HCT116 (cell line): ENCODE measurements at places on chromosomes 11 and 22. TPM values are rescaled to one million over a fixed set of nuclear protein-coding genes. Genes with fewer than 3 reads are reported as not detected.

DNA sequence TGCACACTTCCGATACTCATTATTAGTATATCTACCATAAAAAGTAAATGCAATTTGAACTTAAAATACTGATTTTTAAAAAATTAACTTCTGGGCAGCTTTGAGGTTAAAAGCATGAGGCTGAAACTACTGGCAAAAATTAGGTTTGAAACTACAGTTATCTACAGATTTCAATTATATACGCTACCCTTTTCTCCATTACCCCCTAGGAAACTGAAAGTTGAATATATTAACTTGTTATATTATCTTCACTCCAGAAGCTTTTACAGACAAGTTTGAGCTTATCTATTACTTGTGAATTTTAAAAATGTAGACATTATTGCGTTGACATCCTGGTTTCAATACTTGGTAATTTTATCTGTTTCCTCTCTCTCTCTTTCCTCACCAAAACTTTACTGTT is 96.7 kb upstream of the DDI1 start:
- no peaks in the 10 kb centered on the region for H3K4me1 ChIP-seq
- no peaks in the 10 kb centered on the region for H3K36me3 ChIP-seq
- H3K4me3 ChIP-seq: no peak overlapping the region
- no peaks in the 10 kb centered on the region for H3K27me3 ChIP-seq
- no peak overlapping the region for H3K27ac ChIP-seq

- no peak for DNase-seq
- no peak overlapping the region for H3K4me3 ChIP-seq
- H3K27me3 ChIP-seq: no peaks in the 10 kb centered on the region
- H3K36me3 ChIP-seq: no peaks in the 10 kb centered on the region
These were observed 28.6 kb downstream of the ADAMTS15 start for GRCh38 chr11:130476922-130477491.

GRCh38 chr22:29947410-29948384 is 64.7 kb downstream of the MTMR3 start:
- H3K27ac ChIP-seq: no peak overlapping the region
- H3K4me1 ChIP-seq: peaks cover 9% of the 10 kb centered on the region
- H3K4me3 ChIP-seq: no peak overlapping the region

GRCh38 chr22:23088199-23088604 is 17.9 kb downstream of the GNAZ start:
- H3K27ac ChIP-seq: peak overlapping the region; percentile 43; the same call in 1 of the 2 replicates
- no peaks in the 10 kb centered on the region for H3K27me3 ChIP-seq
- H3K4me3 ChIP-seq: no peak overlapping the region
- H3K4me1 ChIP-seq: peaks cover 17% of the 10 kb centered on the region

GRCh38 chr22:30254314-30254713 is 7.8 kb upstream of the LIF start:
- no peak for DNase-seq
- peaks cover 14% of the 10 kb centered on the region; the same call in 1 of the 2 replicates for H3K36me3 ChIP-seq
- H3K27ac ChIP-seq: peak overlapping the region; percentile 90
- peak overlapping the region; percentile 73 for H3K4me3 ChIP-seq

- H3K27me3 ChIP-seq: no peaks in the 10 kb centered on the region
- no peaks in the 10 kb centered on the region for H3K4me1 ChIP-seq
- H3K4me3 ChIP-seq: no peak overlapping the region
- H3K36me3 ChIP-seq: no peaks in the 10 kb centered on the region
These were observed 50.2 kb downstream of the GRM5 start for GRCh38 chr11:89015614-89016013.

DNA sequence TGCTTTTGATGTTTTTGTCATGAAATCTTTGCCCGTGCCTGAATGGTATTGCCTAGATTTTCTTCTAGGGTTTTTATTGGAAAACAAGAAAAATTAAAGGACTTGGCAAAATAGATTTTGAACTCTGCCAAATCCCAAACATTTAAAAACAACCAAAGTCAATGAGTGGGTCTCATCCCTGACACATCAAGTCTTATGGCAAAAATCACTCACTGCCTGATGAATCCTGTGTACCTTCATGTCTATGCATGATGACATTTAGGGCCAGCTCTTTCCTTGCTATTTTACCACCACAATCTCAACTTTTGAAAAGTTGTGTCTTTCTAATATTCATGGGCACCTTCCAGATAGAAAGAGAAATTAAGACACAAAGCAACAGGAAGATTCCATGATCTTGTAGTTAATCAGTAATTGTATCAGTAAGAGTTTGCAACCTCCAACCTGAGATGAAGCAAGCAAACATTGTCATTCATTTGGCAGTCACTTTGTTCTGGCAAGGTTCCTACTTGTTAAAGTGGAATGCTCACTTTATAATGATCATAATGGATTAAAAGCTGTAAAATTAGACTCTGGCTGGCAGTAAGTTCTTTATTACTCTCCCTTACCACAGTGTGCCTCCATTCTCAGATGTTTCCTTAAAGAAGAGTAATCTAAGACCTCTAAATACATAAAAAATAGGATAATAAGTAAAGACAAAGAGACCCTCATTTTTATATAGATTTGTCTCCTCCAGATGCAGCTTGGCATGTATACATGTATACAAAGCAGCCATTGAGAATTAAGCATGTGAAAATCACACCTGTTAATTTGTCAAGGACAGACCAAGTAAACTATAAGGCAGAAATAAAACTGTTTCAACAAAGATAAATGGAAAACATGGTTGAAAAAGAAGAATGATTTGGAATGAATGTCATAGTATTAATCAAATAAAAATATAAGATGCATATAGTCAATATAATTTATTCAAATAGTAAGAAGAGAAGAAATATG is 51.6 kb downstream of the ETS1 start:
- no peak overlapping the region for H3K27ac ChIP-seq
- no peak for DNase-seq
- no peak overlapping the region for H3K4me3 ChIP-seq
- H3K4me1 ChIP-seq: no peaks in the 10 kb centered on the region

DNA sequence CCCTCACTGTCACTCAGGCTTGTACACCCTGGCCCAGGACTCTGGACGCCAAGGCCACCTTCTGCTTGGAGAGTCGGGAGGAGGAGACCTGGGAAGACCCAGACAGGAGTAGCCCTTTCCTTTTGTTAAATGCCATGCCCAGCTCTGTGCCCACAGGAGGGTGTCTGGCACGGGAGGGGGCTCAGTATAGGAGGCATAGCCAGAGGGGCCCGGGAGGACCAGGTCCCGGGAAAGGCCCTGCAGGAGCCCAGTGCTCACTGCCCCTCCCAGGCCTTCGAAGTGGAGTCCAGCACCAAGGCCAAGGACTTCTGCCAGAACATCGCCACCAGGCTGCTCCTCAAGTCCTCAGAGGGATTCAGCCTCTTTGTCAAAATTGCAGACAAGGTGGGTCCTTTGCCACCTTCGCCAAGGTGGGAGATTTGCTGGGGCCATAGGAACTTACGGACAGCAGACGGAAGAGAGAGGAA is 79.0 kb downstream of the MYO7A start:
- H3K4me3 ChIP-seq: no peak overlapping the region
- no peaks in the 10 kb centered on the region for H3K36me3 ChIP-seq
- no peak for DNase-seq
- H3K4me1 ChIP-seq: no peaks in the 10 kb centered on the region
- H3K27ac ChIP-seq: no peak overlapping the region

DNA sequence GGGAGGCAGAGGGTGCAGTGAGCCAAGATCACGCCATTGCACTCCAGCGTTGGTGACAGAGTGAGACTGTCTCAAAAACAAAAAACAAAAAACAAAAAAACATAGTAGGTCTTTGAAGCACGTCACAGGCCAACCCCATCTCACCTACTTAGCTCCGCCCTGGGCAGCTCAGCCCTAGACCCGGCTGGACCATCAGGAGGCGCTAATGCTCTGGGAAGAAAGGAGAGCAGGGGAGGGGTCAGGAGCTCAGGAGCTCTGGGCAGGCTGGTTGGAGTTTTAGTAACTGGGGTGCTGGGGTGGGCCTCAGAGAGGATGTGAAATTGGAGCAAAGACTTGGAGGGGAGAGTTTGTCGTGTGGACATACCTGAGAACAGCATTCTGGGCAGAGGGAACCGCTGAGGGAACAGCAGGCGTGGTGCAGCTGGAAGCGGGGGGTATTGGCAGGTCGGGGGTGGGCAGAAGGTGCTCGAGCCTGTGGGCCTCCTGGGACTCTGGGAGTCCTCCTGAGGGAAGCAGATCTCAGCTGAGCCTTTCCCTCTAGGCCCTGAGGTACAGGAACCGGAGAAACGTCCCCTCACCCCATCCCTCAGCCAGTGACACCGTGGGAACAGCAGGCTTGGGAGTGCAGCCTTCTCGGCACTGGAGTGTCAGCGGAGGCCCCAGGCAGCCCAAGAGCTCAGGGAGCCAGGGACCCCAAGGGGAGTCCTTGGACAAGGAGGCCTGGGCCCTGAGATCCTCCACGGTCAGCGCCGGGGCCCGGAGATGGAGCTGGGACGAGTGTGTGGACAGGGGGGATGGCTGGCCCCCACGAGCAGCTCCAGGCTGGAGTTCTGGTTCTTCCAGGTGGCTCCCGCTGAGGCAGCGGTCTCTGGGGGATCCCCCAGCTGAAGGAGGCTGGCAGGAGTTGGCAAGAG is 2.2 kb upstream of the RPS6KA4 start:
- peaks cover 14% of the 10 kb centered on the region; the same call in 1 of the 2 replicates for H3K36me3 ChIP-seq
- H3K4me1 ChIP-seq: peaks cover 28% of the 10 kb centered on the region
- H3K4me3 ChIP-seq: peak overlapping the region; percentile 23; the same call in 1 of the 2 replicates

DNA sequence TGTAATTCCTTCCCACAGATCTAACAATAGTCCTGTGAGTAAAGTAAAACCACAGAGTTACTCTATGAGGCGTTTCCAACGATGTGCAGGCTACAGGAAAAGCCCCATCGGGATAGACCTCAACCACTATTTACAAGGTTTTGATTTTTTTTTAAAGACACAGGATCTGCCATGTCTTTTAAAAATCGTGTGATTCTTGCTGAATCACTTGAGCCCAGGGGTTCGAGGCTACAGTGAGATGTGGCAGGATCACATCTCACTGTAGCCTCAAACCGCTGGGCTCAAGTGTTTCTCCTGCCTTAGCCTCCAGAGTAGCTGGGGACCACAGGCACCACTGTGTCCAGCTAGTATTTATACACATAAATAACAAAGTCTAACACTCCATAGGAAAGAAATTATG is 7.8 kb downstream of the TAF1D start:
- no peaks in the 10 kb centered on the region for H3K27me3 ChIP-seq
- DNase-seq: no peak
- no peak overlapping the region for H3K4me3 ChIP-seq

GRCh38 chr11:73331138-73331916 is 23.3 kb downstream of the ARHGEF17 start:
- no peak for DNase-seq
- H3K27ac ChIP-seq: no peak overlapping the region
- H3K4me1 ChIP-seq: peaks cover 60% of the 10 kb centered on the region
- H3K4me3 ChIP-seq: no peak overlapping the region
- H3K27me3 ChIP-seq: no peaks in the 10 kb centered on the region
- H3K36me3 ChIP-seq: no peaks in the 10 kb centered on the region

GRCh38 chr11:940496-941135 is 14.9 kb downstream of the AP2A2 start:
- no peaks in the 10 kb centered on the region for H3K27me3 ChIP-seq
- no peak overlapping the region for H3K27ac ChIP-seq
- no peak for DNase-seq
- no peak overlapping the region for H3K4me3 ChIP-seq

- peaks cover 29% of the 10 kb centered on the region for H3K4me1 ChIP-seq
- H3K27ac ChIP-seq: no peak overlapping the region
- H3K27me3 ChIP-seq: no peaks in the 10 kb centered on the region
- H3K36me3 ChIP-seq: no peaks in the 10 kb centered on the region
- no peak overlapping the region for H3K4me3 ChIP-seq
- no peak for DNase-seq
These were observed 13.0 kb downstream of the ACO2 start for GRCh38 chr22:41481925-41482318.

GRCh38 chr11:35013514-35014233 is 97.3 kb downstream of the PDHX start:
- H3K4me3 ChIP-seq: no peak overlapping the region
- DNase-seq: no peak
- no peaks in the 10 kb centered on the region for H3K36me3 ChIP-seq
- H3K27ac ChIP-seq: no peak overlapping the region
- peaks cover 56% of the 10 kb centered on the region for H3K4me1 ChIP-seq

DNA sequence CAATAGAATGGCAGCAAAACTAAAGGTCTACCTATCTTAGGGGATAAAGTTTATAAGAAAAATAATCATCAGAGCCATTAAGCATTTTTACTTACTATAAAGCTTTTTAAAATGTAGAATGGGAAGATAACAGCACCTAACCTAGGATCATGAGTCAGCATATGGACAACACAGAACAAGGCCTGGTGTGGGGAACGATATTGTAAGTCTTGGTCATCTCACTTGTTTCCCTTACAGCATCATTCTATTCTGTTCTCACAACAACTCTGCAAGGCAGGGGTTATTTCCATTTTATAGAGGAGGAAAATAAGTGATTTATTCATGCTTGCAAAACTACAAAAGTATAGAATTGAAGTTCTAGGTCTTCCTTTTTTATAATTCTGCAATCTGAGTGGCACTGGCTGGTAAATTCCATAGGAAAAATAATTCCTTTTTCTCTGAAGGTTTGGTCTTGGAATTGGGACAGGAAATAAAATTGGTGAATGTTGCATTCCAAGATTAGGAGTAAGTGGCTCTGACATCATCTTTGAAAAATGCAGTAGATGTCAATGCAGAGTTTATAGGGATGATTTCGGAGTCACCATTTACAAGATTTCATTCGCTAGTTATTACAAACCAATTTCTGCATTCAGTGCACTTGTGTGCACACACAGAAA is 423.0 kb downstream of the DYNC2H1 start:
- DNase-seq: no peak
- H3K27ac ChIP-seq: no peak overlapping the region

DNA sequence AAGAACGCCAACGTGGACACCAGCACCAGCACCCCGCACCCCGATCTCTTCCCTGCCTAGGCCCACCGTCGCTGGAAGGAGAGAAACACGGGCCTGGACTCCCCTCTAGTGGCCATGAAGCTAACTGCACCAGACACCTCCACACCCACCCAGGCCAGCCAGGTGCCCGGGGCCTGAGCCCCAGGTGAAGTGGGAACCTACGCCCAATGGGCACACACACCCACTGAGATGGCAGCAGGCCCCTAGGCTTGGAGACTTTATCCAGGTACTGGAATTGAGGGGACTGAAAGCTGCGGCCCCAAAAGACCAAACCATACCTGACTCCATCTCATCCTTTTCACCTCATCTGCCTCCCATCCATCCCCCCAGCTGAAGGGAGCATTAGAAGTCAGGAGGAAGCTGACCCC is 81.0 kb downstream of the BUD13 start:
- no peak overlapping the region for H3K4me3 ChIP-seq
- H3K27ac ChIP-seq: no peak overlapping the region
- H3K27me3 ChIP-seq: 0 out of 2 replicates have a peak, but pooled peaks cover 4% of the 10 kb centered on the region
- no peaks in the 10 kb centered on the region for H3K36me3 ChIP-seq

AGBL2 gene
- not detected for total RNA-seq

C11orf91 gene
- total RNA-seq: 0.54 TPM

ACRV1 gene
- not detected for total RNA-seq

TPBGL gene
- total RNA-seq: 0.12 TPM

OLFML1 gene
- not detected for total RNA-seq

CASP4 gene
- 21.1 TPM for total RNA-seq

LMO2 gene
- 2.8 TPM for total RNA-seq
